Motor neuron (in vitro differentiated cells): ENCODE measurements at places on chromosomes 2 and 18.

DNA sequence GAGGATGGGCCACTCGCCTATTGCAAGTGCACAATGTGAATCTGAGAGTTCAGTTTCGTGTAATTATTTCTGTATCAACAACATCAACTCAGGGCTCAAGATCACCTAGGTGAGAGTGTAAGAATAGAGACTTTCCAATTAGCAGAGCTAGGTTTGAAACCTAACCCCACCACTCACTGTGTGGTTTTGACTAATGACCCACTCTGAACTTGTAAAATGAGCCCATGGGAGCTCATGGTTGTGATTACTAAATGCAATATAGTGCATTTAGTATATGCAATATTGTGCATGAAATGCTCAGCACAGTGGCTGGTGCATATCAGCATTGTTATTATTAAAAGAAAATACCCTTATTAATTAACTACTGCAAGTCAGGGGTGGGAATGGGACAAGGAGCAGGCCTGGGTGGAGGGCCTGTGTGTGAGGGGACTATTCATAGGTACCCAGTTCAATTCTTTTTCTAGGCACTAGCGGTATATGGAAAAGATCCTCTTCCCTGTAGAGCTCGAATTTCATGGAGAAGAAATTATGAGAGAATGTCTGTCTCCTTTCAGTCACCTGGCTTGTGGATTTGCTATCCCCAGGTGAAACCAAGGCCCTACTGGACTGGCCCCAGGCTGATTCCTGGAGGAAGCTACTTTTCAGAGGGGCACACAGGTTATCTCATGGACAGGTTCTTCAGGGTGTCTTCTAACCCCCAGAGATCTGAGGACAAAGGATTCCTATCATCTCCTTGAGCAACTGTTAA lies 169.5 kb downstream of the GFPT1 start:
- no peak for ATAC-seq

GRCh38 chr2:763766-764525 lies 86.7 kb upstream of the TMEM18 start:
- ATAC-seq, result no peak

DNA sequence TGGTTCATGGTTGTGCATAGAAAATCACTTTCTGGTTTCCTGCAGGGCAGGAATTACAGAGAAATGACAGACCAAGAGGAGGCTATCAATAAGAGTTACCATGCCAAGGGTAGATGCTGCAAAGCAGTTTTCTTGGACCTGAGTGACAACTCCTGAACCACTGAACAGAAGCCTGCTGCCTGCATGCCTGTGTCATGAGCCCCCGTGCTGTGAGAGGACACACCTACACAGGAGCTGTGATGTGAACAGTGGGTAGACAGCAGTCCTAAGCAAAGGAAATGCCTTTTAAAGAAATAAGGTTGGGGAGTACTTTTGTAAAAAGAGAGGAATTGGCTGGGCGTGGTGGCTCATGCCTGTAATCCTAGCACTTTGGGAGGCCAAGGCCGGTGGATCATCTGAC lies 54.2 kb upstream of the CREB1 start:
- no peak for ATAC-seq

- ATAC-seq, result peak; percentile 8
Measured at GRCh38 chr18:75456199-75456631, 28.7 kb upstream of the SMIM21 start.

- ATAC-seq, result no peak
Measured at GRCh38 chr2:171995586-171995985, 4.2 kb upstream of the METAP1D start.

GRCh38 chr2:39018638-39019037 lies 102.2 kb downstream of the SOS1 start:
- ATAC-seq, result no peak

GRCh38 chr18:51068105-51068504 lies 38.1 kb downstream of the SMAD4 start:
- no peak for ATAC-seq

DNA sequence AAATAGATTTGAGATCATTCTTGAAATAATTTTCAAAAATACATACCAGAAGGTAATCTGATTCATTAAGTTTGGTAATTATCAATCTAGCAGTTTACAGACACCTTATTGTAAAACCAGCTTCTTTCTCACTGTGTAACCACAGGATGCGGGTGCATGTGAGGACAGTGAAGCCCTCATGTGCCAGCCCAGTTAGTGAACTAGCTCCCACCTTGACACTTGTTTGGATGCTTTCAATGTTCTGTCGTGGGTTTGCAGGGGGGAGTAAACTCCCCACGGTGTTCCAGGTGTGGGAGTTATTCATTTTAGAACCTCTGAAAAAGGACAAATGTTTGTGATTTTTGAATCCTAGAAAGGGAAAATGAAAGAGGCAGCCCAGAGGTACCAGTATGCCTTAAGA lies 59.0 kb downstream of the WDSUB1 start:
- no peak for ATAC-seq

GRCh38 chr18:78783564-78783960 lies 196.1 kb upstream of the SALL3 start:
- no peak for ATAC-seq

GRCh38 chr2:176582990-176583481 lies 313.8 kb downstream of the MTX2 start:
- peak; percentile 79 for ATAC-seq

GRCh38 chr18:6023551-6023950 lies 128.2 kb upstream of the TMEM200C start:
- ATAC-seq, result no peak

DNA sequence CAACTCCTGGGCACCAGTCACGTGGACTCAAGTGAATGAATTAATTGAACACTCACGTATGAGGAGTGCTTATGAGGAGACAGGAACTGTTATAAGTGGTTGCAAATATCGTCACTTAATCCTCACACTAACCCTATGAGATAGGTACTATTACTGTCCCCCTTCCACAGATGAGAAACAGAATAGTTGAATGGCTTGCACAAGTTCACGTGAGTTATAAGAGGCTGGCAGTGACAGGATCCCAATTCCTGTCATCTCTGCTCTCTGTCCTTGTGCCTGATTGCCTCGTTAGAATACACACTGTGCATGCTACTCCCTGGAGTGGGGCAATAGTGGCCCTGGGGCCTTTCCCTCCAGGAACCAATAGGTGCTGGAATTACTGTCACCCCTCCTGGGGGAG lies 253.5 kb downstream of the DYSF start:
- ATAC-seq, result no peak

- ATAC-seq, result peak; percentile 15
Measured at GRCh38 chr18:47163241-47163640, 12.9 kb downstream of the IER3IP1 start.

DNA sequence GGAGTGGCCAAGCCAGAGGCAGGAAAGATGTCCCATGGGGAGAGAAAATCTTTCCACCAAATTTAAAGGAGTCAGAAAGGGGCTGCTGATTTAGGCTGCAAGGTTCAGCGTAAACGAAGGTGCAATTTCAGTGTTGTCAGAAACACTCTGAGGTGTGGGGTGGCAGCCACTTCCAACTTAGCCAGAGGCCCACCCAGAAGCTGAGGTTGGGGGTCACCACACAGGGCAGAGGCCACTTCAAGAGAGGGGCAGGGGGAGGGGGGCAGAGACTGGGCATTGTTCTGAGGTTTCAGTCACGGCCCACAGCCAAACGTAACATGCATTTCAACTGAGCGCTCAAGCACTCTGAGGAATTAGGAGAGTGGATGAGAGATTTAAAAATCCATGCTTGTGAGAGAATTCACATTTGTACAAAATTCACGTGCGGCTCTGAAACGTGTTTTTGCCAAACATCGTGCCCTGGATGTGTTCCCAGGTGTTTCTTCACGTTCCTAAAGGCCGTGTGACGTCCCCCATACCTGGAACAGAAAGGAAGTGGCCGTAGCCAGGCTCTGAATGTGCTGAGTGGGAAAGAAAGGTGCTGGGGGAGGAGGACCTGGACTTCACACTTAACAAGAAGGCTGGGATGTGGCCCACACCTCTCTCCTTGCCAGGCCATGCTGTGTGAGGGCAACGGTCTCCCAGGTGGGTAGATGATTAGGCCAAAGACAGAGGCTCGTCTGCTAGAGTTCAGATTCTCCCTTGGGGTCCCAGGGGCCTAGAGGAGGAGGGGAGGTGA lies 19.5 kb upstream of the BOK start:
- ATAC-seq, result no peak

DNA sequence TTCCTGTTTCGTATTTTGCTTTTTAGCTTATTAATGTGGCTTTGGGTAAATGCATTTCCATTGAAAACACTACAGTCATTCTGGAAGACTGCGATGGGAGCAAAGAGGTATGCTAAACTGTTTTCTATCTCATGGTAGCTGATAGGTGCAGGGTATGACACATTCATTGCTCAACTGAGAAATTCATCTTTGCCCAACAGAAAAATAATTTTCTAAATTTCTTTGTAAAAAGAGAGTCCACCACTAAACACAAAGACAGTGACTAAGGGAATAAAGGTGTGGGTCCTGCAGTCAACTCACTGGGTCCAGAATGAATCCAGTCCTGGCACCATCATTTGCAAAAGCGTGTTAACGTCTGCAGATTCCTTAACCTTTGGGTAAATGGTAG lies 19.9 kb downstream of the ERMN start:
- no peak for ATAC-seq

- peak; percentile 25 for ATAC-seq
Measured at GRCh38 chr2:46164529-46165301, 132.5 kb upstream of the EPAS1 start.

DNA sequence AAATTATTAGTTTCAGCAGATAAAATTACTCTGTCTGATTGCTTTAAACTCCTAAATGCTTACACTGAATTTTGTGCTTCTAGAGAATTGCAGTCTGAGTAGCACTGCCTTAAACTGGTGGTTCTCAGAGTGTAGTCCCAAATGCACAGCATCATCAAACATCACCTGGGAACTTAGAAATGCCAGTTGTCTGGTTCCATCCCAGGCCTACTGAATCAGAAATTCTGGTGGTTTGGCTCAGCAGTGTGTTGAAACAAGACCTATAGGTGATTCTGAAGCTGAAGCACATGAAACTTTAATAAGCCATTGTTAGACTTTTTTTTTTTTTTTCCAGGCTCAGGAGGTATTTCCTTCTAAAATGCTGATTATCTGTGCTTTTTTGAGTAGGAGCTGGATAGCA lies 22.0 kb downstream of the EPC2 start:
- no peak for ATAC-seq

DNA sequence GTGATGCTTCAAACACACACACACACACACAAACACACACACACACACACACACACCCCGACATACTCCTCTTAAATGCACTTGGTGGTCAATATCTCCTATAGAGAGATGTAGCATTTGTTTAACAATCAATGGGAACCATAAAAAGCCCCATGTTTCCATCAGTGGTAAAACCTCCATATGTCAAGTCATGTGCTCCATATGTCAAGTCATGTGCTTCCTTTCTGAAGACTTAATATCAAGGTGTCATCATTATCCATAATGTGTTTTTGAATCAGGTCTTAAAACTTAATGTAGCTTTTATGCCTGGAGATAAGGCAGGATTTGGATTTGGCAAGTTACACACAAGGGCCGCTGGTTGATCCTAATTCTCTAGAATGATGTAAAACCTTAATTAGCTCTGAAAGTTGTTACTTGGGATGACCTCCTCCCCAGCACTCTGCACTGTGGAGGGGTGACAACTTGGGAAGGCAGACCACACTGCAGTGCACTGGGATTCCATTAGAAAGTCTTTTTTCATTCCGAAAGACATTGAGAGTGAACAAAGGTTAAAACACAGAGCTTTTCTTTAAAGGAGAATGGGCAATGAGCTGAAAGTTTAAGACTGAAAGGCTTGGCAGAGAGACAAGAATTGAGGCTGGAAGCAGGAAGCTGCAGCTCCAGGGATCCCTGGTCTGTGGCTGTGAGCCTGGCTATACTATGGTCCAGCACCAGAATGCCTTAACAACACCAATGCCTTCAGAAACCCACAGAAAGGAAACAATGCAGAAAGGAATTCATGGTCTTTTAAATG lies 26.4 kb downstream of the ALK start:
- peak; percentile 38 for ATAC-seq

- no peak for ATAC-seq
Measured at GRCh38 chr2:177530561-177530960, 138.0 kb downstream of the AGPS start.

GRCh38 chr2:170711196-170711773 lies 3.9 kb upstream of the SP5 start:
- ATAC-seq, result no peak

- no peak for ATAC-seq
Measured at GRCh38 chr2:60872510-60872928, 8.9 kb upstream of the REL start.

GRCh38 chr18:45557287-45557686 lies 58.0 kb upstream of the SLC14A2 start:
- no peak for ATAC-seq

- no peak for ATAC-seq
Measured at GRCh38 chr2:85132397-85132796, 795 bp upstream of the TCF7L1 start.

GRCh38 chr2:209062210-209062609 lies 361.6 kb upstream of the MAP2 start:
- no peak for ATAC-seq

GRCh38 chr18:23173912-23174311 lies 38.6 kb downstream of the CABLES1 start:
- no peak for ATAC-seq

GRCh38 chr2:55363636-55364035 lies 56.0 kb downstream of the CCDC88A start:
- ATAC-seq, result no peak
